Stimulated activated CD8-positive, alpha-beta memory T cell treated with anti-CD3 and anti-CD28 coated beads, Interleukin-2, amount 100 ng/mL, for 1 hour (primary cell): ENCODE measurements at places on chromosomes 12 and 14.
A peak's percentile ranks its signal among the peaks of the same experiment; 100 is the strongest.

- DNase-seq: no peak
Measured at GRCh38 chr12:121649322-121649721, 20.1 kb downstream of the MORN3 start.

DNA sequence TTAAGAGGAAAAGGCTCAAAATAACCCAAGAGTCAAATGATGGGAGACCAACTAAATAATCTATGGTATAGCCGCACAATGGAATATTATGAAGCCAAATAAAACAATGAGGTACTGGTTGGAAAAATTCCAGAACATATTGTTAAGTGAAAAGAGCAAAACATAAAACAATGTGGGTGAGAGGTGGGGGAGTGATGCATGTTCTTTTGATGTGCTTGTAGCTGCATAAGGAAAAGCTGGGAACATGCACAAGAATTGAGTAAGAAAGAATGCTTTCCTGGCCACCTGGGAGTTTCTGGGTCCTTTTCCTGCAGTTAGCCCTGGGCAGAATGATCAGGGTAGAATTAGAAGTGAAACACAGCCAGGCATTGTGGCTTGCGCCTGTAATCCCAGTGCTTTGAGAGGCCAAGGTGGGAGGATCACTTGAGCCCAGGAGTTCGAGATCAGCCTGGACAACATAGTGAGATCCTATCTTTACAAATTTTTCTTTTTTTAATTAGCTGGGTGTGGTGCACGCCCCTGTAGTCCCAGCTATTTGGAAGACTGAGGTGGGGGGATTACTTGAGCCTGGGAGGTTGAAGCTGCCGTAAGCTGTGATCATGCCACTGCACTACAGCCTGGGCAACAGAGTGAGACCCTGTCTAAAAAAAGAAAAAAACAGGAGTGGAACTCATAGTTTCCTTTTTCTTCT lies 7.9 kb downstream of the ABCB9 start:
- DNase-seq: no peak

DNA sequence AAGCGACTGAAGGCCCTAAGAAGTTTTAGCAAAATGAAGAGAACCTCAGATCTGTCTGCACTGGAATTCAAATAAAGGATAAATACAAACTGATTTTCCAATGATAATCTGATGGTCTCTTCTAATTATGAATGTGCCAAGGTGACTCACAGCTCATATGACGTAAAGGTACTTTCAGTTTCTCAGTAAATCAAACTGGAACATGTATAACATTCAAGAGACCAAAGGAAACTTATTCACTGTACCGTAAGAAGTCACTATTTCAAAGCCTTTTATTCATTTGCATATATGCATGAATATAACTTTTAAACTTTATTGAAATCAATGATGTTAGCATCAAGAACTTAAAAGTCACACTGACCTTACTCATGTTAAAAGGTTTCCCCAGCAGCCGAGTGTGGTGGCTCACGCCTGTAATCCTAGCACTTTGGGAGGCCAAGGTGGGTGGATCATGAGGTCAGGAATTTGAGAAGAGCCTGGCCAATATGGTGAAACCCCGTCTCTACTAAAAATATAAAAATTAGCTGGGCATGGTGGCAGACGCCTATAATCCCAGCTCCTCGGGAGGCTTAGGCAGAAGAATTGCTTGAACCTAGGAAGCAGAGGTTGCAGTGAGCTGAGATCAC lies 52.2 kb downstream of the ATXN2 start:
- no peak for DNase-seq

GRCh38 chr14:83733670-83734069 lies 1796.3 kb upstream of the FLRT2 start:
- DNase-seq: no peak

DNA sequence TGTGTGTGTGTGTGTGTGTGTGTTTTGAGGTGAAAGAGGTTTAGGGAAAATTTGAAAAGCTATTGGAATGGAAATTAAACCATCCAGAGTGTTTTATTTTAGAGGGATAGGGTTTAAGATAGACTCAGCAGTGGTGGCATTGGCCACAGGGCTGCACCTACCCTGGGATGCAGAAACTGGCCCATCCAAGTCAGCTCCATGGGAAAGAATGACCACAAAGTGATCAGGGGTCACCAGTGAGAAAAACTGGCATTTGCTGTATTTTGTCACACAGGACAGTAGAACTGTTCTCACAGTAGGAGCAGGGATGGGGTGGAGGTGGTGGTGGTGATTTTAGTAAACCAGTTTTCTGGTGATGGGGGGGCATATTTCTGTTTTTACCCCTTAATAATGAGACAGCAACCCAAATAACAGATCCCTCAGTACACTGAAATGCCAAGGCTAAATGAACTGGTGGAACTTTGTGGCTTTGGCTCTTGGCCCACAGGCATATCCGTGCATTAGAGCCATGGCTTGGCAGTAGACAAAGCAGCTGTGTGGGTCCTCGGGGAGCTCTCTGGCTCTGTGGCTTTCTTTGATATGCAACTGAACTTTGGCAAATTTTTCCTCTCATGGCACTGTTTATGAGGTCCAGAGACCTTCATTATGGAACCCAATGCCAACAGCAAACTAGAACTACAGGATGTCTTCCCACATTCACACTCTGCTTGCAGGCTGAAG lies 348.3 kb downstream of the ZFP36L1 start:
- no peak for DNase-seq

DNA sequence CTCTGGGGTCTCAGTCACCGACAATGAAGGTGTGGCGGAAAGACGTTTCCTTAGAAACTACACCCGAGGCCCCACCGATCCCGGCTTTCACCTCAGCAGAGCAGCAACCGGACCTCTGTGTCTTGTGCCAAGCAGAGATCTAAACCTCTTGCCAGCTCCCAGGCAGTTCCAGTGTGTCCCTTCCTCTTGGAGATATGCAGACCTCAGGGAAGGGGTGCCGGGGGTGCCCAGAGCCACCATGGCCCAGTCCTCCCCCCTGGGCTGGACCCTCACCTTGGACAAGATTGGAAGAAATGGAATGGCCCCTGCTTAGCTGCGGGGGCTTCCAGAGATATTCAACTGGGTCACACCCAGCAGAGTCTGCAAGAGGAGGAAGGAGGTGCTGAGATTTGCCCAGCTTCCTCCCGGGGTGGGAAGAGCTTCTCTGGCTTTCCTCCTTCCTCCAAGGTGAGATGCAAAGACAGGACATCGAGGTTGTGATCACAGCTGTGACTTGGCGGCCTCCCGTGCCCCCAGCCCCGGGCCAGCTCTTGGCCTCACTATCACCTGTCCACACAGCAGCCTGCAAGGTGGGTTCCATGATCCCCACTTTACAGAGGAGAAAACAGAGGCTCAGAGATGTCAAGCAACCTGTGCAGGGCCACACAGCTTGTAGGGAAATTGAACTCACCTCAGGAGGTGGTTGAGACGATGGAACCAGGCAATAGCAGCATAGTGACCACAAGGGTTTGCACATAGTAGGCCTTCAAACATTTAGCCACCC lies 281.7 kb upstream of the RTL1 start:
- no peak for DNase-seq

- peak; percentile 56 for DNase-seq
Measured at GRCh38 chr12:111313833-111314259, 55.0 kb downstream of the PHETA1 start.

DNA sequence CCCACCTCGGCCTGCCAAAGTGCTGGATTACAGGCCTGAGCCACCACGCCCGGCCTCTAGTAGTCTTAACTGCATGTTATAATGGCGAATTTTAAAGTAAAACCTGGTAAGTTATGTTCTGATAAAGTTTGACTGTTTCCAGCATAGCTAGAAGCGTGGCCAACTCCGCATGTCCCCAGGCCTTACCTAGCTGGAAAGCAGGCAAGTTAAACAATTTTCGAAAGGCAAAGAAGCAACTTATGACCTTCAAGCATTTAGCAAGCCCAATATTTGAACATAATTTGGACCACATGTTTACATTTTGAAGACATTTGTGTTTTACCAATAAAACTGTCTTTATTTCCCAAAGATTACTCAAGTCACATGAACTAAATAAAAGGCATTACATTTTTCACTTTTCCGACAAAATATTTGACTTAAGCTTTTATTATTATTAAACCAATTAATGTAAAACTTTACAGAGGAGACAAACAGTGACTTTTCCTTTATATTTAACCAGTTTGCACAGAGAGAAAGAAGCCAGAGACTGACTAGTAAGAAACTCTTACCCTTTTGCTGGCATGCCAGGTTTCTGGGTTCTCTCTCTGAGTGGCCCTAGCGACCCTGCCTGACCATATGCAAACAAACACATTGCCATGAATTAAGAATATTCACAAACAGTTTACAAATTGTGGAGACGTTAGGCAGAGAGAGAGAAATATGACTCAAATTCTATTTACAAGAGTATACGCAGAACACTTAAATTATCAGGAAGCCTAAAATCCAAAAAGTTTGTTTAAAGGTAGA lies 106.3 kb downstream of the RIN3 start:
- DNase-seq: no peak

GRCh38 chr14:99256483-99256874 lies 15.5 kb downstream of the BCL11B start:
- no peak for DNase-seq

GRCh38 chr12:94640134-94640928 lies 10.0 kb downstream of the TMCC3 start:
- DNase-seq: no peak

- no peak for DNase-seq
Measured at GRCh38 chr12:50211392-50212070, 44.4 kb upstream of the CERS5 start.

GRCh38 chr12:67634303-67634761 lies 14.2 kb upstream of the DYRK2 start:
- no peak for DNase-seq

DNA sequence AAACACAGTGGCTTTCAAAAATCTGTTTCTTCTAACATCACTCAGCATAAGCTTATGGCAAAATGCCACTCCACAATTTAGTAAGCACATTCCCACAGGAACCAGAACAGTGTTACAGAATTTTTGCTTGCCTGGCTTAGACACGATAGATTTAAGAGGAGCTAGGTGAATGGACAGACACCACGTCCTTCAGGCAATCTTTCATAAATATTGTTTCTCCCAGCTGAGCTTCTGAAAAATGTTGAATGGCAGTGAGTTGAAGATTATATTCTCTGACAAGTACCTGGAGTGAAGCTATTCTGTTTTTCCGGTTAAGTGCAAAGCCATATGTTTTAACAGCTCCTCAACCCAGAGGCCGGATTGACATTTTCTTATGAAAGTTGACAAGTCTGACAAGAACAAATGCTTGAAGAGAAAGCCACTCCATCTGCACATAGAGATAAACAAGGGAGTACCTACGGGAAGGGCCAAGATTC lies 102.0 kb downstream of the FSCB start:
- no peak for DNase-seq

- no peak for DNase-seq
Measured at GRCh38 chr12:32826807-32827412, 69.7 kb downstream of the PKP2 start.

DNA sequence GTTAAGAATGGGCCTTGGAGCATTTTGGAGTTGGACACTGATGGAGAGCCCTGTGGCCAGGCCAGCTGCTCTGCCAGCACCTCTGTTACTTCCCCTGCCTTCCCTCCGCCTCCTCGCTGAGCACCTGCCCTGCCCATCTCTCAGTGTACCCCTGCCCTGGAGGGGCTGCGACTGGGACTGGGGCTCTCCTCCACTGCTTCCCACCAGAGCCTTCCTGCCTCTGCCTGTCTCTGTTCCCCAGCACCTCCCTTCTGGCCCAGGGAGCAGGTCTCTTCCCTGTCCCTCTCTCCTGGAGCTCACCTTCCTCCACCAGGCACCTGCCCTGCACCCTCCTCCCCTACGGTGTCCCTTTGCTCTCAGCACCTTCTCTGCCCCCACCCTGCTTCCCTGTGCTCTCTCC lies 62.1 kb downstream of the WDR20 start:
- no peak for DNase-seq

GRCh38 chr14:76237349-76237990 lies 85.7 kb downstream of the GPATCH2L start:
- DNase-seq: no peak

- DNase-seq: no peak
Measured at GRCh38 chr12:84727961-84728360, 184.6 kb downstream of the SLC6A15 start.

DNA sequence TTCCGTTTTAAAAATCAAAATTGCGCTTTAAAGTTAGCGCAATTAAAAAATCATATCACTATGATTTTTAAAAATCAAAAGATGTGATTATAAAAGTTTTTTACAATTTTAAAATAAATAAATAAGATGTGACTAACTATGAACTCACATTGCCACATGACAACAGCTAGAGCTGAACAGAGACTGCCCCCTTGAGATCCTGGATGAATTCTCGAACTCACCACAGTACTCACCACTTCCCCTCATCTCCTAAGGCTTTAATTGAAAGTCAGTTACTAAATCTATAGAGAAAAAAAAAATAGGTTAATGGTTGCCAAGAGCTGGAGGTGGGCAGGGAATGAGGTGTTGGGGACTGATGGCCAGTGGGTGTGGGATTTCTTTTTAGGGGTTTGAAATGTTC lies 384.2 kb downstream of the ZFP36L1 start:
- DNase-seq: no peak

DNA sequence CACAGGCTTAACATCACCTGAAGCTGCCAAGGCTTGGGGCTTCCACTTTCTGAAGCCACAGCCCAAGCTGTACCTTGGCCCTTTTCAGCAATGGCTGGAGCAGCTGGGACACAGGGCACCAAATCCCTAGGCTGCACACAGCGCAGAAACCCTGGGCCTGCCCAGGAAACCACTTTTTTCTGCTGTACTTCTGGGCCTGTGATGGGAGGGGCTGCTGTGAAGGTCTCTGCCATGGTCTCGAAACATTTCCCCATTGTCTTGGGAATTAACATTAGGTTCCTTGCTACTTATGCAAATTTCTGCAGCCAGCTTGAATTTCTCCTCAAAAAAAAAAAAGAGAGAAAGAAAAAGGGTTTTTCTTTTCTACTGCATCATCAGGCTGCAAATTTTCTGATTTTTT lies 219.1 kb downstream of the RPL10L start:
- no peak for DNase-seq

DNA sequence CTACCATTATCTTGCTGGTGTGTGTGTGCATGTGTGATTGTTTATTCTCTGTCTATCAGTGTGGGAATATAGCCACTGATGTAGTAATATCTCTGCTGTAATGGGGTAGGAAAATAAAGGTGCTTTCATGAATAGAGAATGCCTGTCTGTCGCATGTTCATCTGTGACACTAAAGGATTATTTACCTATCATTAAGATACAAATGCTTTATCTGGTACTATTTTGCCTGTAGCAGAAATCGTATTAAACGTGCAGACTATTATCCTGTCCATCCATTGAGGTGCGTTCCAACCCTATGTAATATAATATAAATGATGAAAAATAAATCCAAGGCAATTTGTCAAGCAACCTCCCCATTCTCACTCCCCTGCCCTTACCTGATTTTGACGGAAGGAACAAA lies 1215.1 kb downstream of the BCL11B start:
- DNase-seq: no peak

- DNase-seq: no peak
Measured at GRCh38 chr14:90114554-90114953, 52.8 kb downstream of the KCNK13 start.

GRCh38 chr12:105279460-105280056 lies 43.6 kb upstream of the APPL2 start:
- DNase-seq: peak; percentile 10

DNA sequence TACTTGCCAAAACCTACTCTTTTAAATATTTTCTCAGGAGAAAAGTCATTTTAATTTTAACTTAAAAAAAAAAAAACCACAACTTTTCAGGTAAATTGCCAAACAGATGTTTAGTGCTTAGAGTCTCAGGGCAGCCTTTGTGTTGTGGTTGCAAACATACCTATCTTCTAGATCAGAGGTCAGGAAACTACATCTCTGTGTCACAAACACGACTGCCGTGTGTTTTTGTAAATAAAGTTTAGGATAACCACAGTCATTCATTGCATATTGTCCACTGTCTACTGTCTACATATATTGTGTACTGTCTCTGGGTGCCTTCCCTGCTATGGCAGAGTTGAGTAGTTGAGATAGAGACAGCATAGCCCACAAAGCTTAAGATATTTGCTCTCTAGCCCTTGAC lies 48.9 kb downstream of the DYRK2 start:
- DNase-seq: no peak
